ENCODE measurements at places on chromosomes 5 and 9.

- DNase-seq, result no peak
These were observed at the start of gene NTNG2 for GRCh38 chr9:132161743-132162184. Gene NTNG2, plus strand, starts transcription at chr9:132162058. Its CDS starts 4,774 bp downstream, at chr9:132166832.

DNA sequence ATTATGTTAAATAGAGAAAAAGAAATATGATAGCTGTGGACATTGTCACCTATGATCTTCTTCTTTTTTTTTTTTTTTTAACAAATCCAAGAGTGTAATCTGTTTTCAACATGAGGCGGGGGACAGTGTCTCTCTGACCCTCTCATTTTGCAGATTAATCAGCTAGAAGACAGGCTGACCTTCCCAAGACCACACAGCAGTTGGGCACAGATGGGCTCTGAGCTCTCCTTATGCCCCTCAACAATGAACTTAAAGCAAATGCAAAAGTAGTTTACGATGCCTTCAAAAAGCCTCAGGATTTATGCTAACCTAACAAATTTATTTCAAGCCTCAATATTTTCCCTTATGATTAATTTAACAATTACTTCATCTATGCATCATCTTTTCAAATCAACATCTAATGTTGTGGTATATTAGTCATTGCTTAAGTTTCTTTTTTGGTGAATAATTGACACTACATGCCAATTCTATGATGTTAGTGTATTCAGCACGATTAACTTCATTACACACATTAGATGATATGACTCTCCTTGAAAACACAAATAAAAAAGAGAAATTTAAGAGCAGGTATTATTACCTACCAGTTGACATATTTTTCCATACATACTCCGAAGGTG, 7.4 kb downstream of the NFIL3 start:
- DNase-seq, result no peak

- no peak for DNase-seq
These were observed 69.3 kb downstream of the TLE4 start for GRCh38 chr9:79641070-79641469.

DNA sequence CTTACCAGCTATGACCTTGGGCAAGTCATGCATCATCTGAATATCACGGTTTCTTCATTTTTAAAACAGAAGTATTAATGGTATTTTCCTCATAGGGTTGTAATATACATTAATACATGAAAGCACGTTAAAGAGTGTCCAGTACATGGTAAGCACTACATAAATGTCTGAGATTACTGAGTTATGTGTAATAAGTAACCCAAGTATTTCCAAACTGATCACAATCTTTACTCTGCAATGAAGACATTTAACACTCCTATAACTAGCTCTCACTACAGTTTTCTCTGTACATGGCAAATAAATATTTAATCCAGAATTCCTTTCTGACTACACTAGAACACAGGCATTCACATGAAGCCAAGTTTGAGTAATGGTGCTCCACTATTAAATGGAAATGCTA, 4.0 kb downstream of the GLDC start:
- no peak for DNase-seq

GRCh38 chr9:128627127-128627715, 29.4 kb downstream of the DYNC2I2 start:
- DNase-seq, result no peak

DNA sequence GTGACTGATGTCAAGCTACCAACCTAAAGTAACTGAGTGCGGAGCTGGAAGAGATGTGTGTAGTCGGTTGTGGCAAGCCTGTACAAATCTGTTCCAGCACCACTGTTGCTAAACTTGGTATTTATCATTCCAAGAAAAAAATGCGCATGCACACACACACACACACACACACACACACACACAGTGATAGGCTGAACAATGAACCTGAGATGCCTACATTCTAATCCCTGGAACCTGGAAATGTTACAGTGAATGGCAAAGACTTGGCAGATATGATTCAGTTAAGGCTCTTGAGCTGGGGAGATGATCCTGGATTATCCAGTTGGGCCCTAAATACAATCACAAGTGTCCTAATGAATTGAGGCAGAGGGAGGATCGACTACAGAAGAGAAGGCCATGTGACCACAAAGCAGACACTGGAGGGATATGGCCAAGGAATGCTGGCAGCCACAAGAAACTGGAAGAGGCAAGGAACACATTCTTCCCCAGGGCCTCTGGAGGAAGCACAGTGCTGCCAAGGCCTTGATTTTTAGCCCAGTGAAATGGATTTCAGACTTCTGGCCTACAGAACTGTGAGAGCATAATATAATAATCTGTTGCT, 49.7 kb upstream of the LHFPL2 start:
- DNase-seq, result peak; percentile 33

DNA sequence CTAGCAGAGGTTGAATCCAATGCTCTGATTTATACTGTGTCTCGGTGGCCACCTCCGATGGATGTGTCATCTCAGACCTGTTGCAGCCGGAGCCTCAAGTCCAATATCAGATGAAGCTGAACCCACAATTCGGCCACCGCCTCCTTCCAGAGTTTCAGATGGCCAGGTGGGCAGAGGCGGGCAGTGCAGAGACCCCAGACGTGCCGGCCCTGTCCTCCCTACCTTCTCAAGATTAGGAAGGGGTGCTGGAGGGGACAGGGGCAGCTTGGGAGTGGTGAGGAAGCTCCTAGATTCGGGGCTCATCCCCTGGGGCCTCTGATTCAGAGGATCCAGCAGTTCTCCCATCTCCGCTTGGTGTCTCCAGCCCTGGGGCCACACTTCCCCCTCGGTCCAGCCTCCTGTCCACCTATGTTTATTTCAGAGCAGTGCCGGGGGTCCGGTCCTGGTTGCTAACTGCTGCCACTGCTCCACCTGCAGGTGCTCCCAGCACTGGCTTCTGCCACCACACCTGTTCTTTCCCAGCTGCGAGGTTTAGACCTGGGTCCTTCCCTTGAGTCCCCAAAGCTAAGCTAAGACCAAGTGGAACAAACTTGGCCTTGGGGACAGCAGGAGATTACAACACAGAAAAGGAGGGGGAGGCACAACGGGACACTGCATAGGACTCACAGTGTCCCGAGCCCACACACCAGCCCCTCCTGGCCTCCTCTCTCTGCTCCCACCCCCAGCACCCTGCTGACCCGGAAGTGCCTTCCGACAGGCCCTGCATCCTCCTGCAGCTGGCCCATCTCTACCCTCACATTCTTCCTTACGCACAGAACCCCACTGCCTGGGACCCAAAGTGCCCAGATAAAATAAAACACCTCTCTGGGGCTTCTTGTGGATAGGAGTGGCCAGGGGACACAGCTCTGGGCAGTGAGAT, 81.6 kb downstream of the NTNG2 start:
- no peak for DNase-seq

DNA sequence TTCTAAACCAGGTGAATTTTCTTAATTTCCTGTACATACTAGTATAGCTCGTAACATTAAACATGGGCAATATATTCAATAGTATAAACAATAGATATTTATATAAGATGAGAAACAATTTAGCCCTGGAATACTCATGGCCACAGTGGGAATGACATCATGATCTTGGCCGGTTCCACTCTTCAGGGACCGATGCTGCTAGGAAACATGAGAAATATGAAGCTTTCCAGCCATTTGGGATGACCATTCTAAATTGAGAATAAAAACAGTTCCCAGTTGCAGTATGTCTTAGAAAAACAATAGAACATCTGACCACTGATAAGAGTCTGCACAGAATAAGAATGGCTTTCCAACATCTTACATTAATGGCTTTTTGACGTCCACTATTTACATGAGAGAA, 33.3 kb upstream of the SLCO6A1 start:
- peak; percentile 20 for DNase-seq

DNA sequence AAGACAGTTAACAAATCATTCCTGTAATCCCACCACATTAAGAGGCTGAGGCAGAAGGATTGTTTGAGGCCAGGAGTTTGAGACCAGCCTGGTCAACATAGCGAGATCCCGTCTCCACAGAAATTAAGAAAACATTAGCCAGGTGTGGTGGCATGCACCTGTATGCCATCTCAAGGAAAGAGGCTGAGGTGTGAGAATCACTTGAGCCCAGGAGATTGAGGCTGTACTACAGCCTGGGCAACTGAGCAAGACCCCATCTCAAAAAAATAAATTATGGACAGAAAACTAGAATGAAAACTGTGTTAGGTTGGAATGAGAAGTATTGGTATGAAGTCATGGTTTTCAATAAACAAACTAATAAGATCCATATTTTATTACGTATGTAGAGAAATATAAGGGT, 23.0 kb upstream of the AK3 start:
- DNase-seq, result no peak

DNA sequence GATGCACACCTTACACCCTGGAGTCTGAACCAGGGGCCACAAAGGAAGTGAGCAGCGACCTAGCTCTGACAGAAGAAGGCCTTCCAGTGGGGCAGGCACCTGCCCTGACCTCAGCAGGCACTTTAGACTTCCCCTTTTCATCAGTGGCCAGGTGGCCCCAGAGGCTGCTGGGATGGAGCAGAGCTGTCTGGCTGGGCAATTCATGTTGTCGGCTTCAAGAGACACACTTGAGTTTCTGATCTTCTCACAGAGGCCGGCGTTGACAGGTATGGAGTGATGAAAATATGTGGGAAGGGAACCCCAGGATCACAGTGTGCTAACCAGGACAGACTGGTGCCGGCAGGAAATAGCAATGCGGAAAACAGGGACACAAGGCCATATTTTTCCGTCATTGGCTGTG, 375.5 kb downstream of the CTNND2 start:
- DNase-seq, result no peak

GRCh38 chr5:10354048-10354872, 765 bp downstream of the MARCHF6 start:
- DNase-seq, result no peak

DNA sequence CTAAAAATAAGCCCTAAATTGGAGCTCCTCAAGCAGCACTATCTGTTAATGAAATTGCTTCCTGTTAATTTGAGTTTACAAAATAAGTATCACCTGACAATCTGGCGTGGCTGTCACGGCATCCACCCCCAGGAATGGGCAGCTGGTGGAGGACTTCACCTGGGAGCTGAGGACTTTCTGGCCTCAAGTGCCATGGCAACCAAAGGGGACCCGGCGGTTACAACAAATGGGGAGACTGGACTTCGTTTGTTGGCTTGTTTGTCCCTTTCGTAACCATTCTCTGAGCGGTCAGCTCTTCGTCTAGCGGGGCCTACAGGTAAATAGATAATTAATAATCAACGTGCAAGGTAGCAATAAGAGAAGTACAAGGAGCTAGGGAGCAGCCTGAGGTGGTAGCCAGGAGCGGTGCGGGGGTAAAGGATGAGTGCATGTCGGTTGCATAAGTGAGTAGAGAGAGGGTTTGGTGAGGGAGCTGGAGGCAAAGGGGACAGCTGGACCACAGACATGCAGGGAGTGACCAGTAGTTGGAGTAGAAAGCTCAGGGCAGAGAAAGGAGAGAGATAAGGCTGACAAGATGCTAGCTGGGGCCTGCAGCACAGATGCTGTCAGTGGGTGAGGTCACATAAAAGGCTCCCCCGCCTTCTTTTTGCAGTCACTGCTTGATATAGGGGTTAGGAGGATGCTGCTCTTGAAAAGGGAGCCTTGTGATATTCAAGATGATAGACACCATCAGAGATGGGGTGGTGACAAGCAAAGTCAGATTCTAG, 62.5 kb downstream of the HSPA4 start:
- DNase-seq, result no peak

DNA sequence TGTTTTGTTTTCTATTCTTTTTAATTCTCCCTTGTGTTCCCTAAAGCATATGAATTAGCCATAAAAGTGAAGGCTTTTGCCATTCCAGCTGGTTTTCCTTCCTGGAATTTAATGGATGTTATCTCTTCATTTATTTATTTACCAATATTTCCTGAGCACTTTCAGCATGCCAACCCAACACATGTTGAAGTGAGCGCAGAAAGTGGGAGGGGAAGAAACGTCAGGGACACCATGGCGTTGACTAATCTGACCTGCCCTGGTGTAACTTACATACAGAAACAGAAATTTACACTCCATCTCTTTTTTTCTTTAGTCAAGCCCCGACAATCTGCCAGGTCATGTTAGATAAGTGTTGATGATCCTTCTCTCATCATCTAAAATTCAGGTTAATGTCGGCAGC, 247.5 kb downstream of the PCSK5 start:
- no peak for DNase-seq

DNA sequence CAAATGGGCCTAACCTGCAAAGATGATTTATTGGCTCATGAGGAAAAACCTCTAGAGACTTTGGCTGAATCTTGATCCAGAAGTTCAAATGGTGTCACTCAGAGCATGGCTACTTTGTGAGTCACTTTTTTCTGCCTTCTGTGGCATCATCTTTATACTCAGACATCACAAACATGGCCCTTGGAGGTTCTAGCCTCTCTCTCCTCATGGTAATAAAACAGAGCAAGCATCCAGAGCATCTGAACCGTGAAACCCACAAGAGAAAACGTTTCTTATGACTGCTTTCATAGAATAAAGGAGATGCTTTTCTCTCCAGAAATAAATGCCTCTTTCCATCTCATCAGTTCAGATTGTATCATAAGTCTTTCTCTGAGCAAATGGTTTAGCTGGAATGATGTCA, 780.3 kb downstream of the KCTD16 start:
- DNase-seq, result no peak

GRCh38 chr9:137669261-137669672, 50.5 kb downstream of the EHMT1 start:
- DNase-seq, result no peak

GRCh38 chr5:72140711-72141110, 33.4 kb downstream of the MAP1B start:
- DNase-seq, result no peak

DNA sequence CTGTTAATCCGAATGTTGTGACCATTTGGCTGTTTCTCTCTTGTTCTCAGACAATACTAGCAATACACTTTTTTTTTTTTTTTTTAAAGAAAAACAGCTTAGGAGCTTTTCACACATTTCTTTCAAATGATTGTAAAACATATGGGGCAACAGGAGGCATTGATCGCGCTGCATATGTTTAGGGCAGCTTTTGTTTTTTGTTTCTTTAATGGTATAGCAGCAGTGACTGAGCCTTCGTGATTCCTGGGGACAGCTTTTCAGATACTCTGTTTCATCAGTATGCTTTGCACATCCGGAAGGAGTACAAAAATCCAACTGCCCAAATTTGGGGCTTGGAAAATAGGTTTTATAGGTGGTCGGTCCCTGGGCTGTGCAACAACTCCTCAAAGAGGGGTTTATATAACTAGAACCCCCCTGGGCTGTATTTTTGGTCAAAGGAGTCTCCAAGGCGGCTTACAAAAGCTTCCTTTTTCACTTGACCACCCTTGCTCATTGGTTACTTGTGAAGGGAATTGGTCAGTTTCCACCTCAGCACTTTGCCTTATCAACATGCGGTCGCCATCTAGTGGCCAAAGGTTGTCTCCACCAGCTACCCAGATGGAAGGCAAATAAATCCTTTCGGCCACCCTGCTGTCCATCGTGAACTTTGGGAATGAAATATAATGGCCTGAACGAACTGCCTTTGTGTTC, 91.8 kb downstream of the PDE6A start:
- peak; percentile 83 for DNase-seq

DNA sequence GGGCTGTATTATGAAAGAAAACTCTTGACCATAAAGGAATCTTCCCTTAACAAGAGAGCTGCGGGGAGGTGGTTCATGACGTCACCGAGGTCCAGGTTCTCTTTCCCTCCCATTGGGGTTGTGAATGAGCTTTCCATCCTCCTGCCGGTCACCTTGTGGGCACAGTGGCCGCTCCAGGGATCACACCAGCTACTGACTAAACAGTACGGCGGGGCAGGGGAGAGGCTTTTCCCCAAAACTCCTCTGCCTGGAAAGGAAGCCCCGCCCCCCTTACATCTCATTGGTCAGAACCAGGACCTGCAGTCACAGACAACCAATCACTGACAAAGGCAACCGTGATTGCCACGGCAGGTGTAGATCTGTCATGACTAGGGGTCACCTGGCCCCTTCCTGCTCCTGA, 35.6 kb downstream of the ROR2 start:
- DNase-seq, result no peak

All from AG20443 (cell line).